ENCODE measurements at places on chromosomes 1 and 21.

- no peak for DNase-seq
These were observed 654 bp upstream of the ARHGEF2 start for GRCh38 chr1:155978973-155979429.

- DNase-seq = no peak
These were observed 2.7 kb downstream of the RHBG start for GRCh38 chr1:156371553-156372264.

DNA sequence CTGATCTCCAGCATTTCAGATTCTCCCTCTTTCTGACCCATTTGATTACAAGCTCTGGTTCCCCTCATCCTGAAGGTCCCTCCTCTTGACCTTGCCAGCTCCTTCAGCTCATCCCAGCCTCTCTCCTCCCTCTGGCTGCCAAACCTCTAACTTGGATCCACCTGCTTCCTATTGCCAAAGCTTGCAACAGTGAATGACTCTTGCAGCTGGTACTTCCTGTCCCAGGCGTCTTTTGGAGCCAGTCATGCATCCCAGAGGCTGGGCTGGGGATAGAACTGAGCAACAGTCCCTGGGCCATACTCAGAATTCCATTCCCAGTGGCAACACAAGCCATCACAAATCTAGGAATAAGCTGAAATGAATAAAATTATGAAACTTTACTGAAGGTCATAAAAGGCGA is 27.7 kb upstream of the SPOCD1 start:
- no peak for DNase-seq

GRCh38 chr21:25375675-25376074 is 231.6 kb downstream of the MRPL39 start:
- no peak for DNase-seq

- no peak for DNase-seq
These were observed 10.4 kb upstream of the ZNF648 start for GRCh38 chr1:182071924-182072323.

GRCh38 chr1:219109424-219110018 is 64.2 kb upstream of the LYPLAL1 start:
- DNase-seq = no peak

DNA sequence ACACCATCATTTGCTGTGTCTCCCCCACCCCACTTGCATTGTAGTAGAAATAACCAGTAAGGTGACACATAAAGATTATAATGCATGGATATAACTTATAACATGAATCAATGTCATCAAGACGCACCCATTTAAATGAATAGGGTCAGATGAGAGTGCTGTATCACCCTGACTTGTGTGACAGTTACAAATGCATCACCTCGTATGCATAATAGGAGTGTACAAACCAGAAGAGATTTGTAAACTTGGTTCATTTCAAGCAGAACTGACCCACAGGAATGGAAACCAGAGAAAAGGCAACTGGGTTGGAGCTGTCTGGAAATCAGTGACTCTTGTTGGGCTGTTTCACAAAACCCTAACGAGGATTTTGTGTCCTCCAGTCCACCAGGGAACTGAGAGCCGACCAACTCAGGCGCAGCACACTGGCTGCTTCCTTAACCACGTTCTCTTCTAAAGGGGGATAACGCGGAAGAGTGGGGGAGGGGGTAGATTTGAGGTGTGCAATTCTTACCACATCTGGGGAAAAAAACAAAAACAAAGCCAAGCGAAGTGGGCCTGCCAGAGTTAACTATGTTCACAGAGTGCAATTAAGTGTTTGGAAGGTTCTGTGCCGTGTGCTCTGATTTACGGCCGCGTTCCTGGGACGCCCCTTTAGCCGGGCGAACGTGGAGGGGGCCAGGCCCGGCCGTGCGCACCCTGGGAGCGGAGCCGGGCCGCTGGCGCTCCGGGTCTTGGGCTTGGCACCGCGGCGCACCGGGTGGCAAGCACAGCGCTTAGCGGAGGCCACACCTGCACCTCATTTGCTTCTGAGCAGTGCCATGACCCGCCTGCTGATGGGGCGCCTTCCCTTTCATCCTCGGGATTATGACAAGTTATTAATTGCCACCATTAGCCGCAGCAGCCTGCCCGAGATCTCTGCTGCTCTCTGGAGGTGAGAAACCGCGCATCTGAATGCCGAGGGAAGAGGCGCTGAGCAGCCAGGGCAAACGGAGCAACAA is 248.8 kb upstream of the FOXD3 start:
- peak; percentile 62 for DNase-seq

DNA sequence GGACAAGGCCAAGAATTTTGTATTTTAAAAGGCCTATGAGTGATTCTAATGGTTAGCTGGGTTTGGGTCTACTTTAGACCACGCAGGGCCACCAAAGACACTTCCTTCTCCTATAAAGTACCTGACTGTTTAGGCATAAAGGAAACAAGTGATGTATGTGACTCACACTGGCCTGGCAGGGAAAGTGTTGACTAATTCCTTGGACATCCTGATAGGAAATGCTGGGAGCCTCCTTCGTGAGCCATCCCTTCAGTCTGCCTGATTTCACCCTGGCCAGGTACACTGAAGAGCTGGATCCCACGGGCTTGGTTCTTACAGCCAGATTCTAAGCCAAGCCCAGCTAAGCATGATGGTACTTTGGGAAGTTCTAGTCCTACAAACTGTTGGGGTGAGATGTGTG is 100.5 kb upstream of the HMGB4 start:
- DNase-seq = no peak

DNA sequence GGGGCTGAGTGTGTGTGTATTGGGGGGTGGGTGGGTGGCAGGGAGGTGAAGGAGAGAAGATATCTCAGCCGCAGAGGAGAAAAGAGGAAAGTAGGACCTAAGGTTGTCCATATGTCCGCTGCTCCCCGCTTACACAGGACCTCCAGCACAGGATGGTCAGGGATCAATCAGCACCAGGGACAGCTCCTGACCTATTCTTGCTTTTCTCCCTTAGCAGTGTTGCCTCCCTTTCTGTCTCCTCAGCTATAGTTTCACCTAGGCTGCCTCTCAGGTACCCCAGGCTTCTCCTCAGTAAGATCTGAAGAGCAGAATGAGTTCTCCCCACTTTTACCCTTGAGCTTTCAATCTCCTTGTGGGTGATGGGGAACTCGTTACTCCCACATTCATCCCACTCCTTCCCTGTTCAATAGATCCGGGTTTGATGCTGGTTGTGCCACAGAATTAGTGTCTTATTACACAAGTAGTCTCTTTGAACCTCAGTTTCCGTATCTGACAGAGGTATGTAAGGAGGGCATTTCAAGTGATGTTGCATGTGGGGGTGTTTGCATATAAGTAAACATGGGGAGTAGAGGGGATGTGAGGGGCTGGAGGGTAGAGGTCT is 1.4 kb upstream of the DPH2 start:
- no peak for DNase-seq

- no peak for DNase-seq
These were observed 15.2 kb downstream of the TMEM63A start for GRCh38 chr1:225866981-225867380.

DNA sequence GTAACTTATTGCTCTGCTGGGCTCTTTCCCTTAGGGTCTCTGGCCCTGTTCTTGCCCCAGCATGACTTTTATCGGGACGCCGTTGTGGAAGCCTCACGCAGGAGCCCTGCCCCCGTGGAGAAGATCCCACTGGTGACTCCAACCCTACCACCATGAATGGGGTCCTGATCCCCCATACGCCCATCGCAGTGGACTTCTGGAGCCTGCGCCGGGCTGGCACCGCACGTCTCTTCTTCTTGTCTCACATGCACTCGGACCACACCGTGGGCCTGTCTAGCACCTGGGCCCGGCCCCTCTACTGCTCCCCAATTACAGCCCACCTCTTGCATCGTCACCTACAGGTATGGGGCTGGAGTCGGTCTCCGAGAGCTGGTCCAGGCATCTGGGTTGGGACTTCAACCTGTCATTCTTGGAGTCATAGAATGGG is 322 bp downstream of the DCLRE1B start:
- no peak for DNase-seq

GRCh38 chr1:8343464-8344001 is 25.6 kb downstream of the SLC45A1 start:
- no peak for DNase-seq

GRCh38 chr21:14414932-14415508 is 32.1 kb upstream of the HSPA13 start:
- DNase-seq = no peak

DNA sequence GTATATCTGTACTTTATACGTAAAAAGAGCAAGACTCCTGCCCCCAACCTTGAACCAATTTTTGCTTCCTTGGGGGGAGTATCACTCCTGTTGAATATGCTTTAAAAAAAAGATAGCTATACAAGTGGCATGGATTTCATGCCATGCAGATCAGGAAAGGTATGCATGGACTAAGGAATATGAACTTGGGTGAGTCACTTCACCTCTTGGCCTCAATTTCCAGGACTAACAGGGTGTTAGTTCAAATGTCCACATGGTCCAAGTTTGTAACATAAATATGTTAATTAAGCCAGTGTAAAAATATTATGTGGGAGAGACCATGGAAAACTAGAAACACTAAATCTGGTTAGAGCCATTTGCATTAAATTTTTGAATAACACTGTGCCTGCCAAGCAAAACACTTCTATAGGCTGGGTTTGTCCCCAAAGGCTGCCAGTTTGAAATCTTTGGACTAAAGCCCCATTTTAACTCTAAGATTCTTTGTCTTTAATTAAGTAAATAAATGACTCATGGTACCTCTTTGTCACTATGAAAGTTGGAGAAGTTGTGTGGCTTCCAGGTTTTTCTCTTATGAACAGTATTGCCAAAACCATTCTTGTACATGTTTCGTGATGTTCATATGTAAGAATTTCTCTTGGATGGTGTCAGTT is 33.1 kb downstream of the FAM177B start:
- DNase-seq = no peak

GRCh38 chr1:63743781-63744180 is 30.0 kb upstream of the ROR1 start:
- no peak for DNase-seq

DNA sequence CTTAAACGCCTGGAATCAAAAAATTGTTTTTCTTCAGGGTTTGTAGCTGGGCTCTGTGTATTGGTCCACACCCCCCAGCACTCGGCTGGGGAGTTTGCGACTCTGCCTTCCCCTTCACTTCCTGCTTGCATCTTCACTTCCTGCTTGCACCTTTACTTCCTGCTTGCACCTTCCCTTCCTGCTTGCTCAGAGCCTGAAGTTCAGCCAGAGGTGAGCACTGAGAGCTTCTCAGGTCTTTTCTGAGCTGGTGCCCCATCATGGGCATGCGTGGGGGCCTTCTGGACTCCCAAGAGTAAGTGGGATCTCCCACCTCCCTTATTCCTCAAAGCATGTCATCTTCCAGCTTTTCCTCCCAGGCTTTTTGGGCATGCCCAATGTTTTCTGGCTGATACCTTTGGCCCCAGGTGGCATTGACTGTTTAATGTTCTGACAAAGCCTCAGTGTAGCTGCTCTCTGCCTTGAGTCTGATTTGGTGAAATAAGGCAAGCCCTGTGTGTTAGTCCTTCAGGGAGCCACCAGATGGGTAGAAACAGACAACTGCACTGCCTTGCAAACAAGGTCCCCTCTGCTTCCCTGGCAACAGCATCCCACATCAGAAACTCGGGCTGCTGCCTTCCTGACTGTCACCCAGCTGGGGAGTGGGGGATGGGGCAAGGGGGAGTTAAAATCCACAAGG is 3.5 kb downstream of the KRTAP10-2 start:
- no peak for DNase-seq

DNA sequence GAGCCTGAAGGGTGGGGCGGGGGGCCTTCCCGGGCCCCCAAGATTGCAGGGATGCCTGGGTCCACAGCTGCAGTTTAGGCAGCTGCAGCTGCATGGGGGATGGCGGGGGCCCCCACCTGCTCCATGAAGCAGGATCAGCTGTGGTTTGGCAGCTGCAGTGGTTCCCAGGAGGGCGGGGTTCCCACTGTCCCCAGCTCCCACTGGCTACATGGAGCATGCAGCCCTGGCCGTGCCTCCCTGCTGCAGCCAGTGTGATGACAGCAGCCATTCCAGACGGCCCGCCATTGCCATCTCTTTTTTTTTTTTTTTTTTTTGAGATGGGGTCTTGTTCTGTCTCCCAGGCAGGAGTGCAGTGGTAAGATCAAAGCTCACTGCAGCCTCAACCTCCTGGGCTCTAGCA is 992 bp upstream of the C1QA start:
- no peak for DNase-seq

DNA sequence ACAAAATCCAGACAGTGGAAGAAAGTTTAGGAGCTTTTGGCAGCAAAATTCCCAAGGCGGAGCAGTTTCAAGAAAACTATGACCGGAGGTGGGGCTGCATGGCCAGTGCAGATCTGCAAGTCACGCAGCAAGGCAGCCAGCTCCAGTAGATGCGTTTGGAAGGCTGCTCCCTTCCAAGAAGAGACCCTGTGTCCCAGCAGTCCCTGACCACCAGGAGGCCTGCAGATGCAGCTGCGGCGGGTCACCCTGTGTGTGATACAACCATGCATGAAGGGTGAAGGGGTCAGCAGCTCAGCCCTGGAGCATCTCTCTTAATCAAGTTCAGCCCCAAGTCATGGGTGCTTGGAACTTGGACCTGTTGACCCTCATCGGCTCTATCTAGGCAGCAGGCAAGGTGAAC is 29.3 kb downstream of the GPR157 start:
- DNase-seq = no peak

DNA sequence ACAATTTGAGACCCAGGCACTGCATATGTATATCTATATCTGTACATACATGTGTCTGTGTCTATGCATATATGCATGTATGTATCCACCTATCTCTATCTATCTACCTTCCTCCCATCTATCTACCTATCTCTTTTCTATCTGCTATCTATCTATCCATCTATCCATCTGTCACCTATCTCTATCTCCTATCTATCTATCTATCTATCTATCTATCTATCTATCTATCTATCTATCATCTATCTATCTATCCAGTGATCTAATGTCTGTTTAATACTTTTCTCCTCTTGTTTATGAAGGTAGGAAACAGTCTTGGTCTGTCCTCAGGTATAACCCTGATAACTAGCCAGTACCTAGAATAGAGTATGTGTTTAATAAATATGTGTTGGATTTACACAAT is 25.9 kb downstream of the TNNT2 start:
- DNase-seq = no peak

- no peak for DNase-seq
These were observed 186.6 kb downstream of the SIPA1L2 start for GRCh38 chr1:232443372-232443771.

DNA sequence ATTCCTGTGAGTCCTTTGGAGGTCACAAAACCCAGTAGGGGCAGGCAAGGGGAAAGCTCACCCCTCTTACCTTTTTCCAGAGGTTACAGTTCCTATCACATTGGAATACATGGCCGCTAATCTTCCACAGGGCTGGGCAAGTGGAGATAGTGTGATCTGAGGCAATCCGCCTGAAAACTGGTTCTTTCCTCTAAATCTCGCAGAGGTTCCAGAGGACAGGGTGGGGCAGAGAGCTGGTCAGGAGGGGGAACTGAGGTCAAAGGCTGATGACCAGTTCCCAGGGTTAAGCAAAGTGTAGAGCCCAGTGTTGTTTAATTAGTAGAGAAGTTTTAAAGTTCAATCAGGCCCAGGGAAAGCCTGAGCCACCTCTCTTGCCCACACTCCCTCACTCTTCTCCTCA is at the start of gene SERPINC1:
Gene SERPINC1, minus strand, starts transcription at position 179 of the 400 bp plus-strand sequence. Its CDS starts 68 bp downstream, at position 111.
- no peak for DNase-seq

GRCh38 chr1:83764209-83764608 is 234.7 kb downstream of the TTLL7 start:
- DNase-seq = no peak
